Tibial nerve (tissue), 4 donors: ENCODE measurements at places on chromosomes 11 and 22.

DNA sequence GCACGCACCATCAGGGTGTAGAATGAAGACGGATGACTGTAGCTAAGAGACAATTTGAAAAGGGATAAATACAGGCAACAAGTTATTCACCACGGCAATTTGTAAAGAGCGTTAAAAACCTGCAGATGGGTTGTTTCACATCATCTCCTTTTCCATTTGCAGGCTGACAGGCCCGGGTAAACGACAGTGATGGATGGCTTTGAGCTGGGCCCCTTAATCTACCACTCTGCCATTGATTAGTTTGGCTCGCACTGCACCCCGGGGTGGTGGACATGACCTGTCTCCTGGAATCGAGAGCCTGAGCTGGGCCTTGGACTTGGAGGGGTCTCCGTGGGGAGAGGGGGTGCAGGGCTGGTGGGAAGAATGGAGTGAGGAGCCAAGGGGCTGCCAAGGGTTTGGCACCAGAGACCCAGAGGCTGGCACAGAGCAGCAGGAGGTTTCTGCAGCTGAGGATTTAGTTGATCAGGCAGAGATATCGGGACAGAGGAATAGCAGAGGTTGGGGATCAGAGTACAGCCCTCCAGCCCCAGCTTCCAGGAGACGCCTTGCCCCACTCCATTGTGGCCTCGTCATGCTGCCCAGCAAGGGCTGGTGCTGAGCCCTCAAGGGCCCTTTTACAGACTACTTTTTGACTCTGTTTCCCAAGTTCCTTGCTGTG is 110.6 kb upstream of the NECTIN1 start:
- H3K4me3 ChIP-seq = no peak overlapping the region
- H3K27ac ChIP-seq = no peak overlapping the region
- no peaks in the 10 kb centered on the region for H3K4me1 ChIP-seq
- H3K36me3 ChIP-seq = no peaks in the 10 kb centered on the region
- no peak for DNase-seq
- H3K27me3 ChIP-seq = no peaks in the 10 kb centered on the region

GRCh38 chr11:109035284-109035683 is 370.4 kb downstream of the DDX10 start:
- H3K4me3 ChIP-seq = no peak overlapping the region
- H3K4me1 ChIP-seq = peaks cover 3% of the 10 kb centered on the region
- DNase-seq = no peak
- no peaks in the 10 kb centered on the region for H3K27me3 ChIP-seq
- H3K27ac ChIP-seq = no peak overlapping the region

DNA sequence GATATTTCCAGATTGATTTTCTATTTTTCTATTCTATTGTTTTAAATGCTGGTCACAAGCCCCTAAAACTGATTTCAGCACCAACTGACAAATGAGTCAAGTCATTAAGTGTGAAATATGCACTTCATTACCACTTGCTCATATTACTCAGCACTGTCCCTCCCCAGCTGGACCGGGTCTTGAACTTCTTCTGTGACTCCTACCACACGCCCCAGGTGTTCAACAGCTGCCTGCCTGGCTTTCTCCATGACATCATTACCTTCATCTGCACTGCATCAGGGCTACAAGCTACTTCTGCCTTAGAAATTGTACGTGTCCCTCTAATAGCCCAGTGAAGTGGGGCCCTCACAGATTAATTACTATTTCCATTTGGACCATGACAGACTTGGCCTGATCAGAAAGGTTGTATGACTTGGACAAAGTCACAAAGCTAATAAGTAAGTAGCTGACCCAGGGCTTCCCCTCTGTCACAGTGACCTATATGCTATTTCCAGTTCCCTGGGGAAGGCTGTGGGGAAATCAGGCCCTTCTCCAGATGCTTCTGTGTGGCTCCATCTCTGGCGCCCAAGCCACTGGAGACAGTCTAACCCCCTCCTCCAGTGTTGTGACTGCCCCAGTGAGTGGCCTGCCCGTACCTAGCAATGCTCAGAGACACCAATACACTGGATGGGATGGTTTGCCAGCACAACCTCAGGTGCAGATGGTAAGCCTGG is 18.1 kb downstream of the TBC1D10A start:
- H3K27me3 ChIP-seq = no peaks in the 10 kb centered on the region
- no peaks in the 10 kb centered on the region for H3K36me3 ChIP-seq
- H3K27ac ChIP-seq = peak overlapping the region; percentile 82
- no peak for DNase-seq
- H3K4me1 ChIP-seq = peaks cover 76% of the 10 kb centered on the region
- H3K4me3 ChIP-seq = no peak overlapping the region

DNA sequence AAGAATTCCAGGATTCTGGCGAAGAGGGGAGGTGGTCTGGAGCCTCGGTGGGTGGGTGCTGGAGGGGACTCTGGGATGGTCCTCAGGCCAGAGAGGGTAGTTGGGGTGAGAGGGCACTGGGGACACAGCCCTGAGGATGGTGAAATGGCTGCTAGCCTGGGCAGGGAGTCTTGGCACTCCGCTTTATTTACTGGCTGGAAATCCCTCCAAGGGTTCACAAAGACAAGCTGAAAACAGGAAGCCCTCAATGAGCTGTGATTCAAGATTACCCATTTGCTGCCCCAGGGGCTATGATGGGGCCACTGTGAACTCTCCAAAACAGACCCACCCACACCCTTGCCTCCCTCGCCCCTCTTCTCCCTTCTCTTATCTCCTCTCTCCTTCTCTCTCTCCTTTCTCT is 71.9 kb downstream of the FBXO7 start:
- H3K36me3 ChIP-seq = no peaks in the 10 kb centered on the region
- no peak overlapping the region for H3K4me3 ChIP-seq
- DNase-seq = no peak
- H3K27me3 ChIP-seq = no peaks in the 10 kb centered on the region
- H3K4me1 ChIP-seq = peaks cover 43% of the 10 kb centered on the region
- peak overlapping the region; percentile 70 for H3K27ac ChIP-seq

DNA sequence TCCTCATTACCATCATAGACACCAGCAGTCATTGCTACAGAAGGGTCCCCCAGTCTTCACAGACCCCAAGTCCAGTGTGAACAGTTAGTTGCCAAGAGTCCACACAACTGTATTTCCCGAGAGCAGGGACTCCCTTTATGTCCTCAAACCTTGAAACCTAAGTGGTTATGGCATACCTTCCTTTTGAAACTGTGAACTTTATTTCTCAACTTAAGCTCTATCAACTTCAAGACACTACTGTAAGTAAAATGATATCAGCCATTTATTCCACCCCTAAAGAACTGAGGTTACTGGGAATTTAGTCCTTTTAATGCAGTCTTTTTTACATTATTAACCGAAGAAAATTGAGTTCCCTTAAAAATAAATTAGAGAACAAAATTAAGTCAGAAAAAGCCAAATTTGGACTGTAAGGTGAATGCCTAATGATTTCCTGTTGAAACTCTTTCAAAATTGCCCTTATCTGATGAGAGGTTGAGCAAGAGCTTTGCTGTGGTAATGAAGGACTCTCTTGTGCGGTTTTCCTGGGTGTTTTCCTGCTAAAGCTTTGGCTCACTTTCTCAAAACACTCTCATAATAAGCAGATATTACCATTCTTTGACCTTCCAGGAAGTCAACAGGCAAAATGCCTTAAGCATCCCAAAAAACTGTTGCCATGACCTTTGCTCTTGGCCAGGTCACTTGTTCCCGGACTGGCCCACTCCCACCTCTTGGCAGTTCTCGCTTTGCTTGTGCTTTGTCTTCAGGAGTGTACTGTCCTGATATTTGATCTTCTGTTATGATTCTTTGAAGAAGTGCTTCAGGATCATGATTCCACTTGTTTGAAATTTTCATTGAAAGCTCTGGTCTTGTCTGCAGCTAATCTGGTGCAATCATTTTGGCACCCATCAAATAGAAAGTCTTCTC is 765.4 kb upstream of the ANO3 start:
- H3K4me3 ChIP-seq = no peak overlapping the region
- no peaks in the 10 kb centered on the region for H3K36me3 ChIP-seq
- DNase-seq = peak; percentile 46
- peaks cover 21% of the 10 kb centered on the region for H3K4me1 ChIP-seq
- no peaks in the 10 kb centered on the region for H3K27me3 ChIP-seq
- H3K27ac ChIP-seq = no peak overlapping the region

DNA sequence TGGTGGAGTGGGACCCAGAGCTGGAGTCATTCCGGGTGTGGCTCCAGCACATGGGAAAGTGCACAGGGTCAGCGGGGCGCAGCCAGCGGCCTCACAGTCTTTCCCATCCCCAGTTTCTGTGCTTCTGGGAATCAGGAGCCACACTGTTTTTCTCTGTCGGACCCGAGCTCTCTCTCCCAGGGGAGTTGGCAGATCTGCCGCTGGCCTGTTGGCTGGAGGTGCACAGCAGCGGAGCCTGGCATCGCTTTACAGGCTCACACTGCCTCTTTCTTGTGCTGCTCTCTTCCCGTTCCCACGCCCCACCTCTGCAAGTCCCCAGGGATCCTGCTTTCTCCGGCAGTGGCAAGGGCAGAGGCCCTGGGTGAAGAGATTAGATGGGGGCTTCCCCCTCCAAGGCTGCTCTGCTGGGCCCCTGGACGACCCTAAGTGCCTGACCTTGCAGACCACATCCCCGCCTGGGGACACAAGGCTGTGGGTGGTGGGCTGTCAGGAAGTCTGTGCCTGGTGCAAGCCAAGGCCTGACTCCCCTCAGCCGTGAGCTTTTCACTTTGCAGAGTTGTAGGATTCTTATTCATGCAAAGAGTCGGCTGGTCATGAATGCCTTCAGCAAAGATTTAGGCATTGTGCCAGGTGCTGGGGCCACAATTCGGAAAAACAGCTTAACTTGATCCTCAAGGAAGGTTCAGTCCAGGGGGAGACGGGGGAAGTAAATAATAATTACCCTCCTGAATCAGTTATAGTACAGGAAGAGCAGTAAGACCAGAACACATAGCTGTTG is 116.3 kb downstream of the TIMP3 start:
- peaks cover 8% of the 10 kb centered on the region for H3K4me1 ChIP-seq
- no peaks in the 10 kb centered on the region for H3K27me3 ChIP-seq
- DNase-seq = no peak
- no peak overlapping the region for H3K27ac ChIP-seq
- no peak overlapping the region for H3K4me3 ChIP-seq
- no peaks in the 10 kb centered on the region for H3K36me3 ChIP-seq

DNA sequence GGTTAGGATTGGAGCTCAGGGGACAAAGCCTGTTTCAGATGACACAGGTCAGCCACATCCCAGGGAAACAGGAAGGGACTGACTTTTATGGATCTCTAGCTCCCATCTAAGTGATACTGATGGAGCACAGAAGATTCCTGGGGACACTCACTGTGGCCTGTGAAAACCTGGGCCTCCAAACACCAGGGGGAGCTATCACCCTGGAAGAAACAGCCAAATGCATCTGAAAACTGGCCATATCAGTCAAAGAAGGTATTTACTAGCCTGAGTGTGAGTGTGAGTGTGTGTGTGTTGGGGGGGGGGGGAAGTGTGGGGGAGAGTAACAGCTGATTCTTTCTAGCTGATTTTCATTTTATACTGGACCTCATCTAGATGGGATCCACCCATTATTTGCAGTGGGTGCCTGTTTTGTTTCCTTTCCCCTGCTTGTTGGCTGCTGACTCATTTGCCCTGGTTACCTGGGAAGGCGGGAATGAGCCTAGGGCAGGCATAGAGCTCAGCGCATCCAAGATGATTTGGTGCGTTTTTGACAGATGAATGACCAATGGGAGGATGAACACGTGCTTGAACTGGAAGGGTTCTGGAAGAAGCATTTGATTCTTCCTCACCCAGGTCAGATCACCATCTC is 284.0 kb downstream of the KIRREL3 start:
- H3K27me3 ChIP-seq = no peaks in the 10 kb centered on the region
- DNase-seq = peak; percentile 78
- H3K27ac ChIP-seq = no peak overlapping the region
- H3K4me3 ChIP-seq = no peak overlapping the region
- H3K4me1 ChIP-seq = peaks cover 10% of the 10 kb centered on the region

- no peak overlapping the region for H3K4me3 ChIP-seq
- H3K27ac ChIP-seq = no peak overlapping the region
- no peak for DNase-seq
- H3K4me1 ChIP-seq = peaks cover 37% of the 10 kb centered on the region
- no peaks in the 10 kb centered on the region for H3K36me3 ChIP-seq
- no peaks in the 10 kb centered on the region for H3K27me3 ChIP-seq
Measured at GRCh38 chr11:95650276-95650675, 139.3 kb downstream of the FAM76B start.
